Iris pigment epithelial cell (primary cell): ENCODE measurements at places on chromosomes 4 and X.
A peak's percentile ranks its signal among the peaks of the same experiment; 100 is the strongest.

DNA sequence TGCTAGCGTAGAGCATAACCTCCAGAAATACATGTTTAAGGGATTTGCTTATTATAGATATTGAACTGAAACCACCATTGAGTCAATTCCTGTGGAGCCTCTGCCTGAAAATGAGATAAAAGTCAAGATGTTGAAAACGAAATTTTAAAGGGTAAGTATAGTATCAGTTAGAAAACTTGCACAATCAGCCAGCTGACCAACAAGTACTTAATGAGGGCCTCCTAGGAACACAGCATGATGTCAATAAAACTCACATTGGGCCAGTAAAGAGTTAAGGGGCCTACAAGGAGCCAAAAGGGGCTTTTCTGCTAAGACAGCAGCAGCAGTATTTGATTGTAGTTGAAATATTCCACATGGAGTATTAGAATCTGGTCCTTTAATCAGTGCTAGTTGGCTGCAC is 314.1 kb upstream of the PPARGC1A start:
- DNase-seq = no peak

DNA sequence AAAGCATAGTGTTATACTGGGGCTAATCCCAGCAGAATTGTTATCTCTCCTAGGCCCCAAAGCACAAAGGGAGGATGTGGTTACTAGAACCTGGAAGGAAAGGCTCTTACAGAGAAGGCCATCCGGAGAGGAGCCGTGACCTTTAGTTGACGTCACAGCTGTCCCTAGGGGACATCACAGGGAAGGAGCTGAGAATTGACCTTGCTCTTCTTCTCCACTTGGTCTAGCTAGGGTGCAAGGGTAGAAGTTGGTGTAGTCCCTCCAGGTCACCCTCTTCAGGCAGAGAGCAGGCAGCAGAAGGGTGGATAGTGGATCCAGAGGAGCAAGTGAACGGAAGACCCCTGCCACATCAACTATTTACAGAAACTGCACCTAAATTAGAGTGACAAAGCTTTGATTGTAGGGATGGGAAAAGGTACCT is 22.8 kb upstream of the FGF2 start:
- DNase-seq = no peak

DNA sequence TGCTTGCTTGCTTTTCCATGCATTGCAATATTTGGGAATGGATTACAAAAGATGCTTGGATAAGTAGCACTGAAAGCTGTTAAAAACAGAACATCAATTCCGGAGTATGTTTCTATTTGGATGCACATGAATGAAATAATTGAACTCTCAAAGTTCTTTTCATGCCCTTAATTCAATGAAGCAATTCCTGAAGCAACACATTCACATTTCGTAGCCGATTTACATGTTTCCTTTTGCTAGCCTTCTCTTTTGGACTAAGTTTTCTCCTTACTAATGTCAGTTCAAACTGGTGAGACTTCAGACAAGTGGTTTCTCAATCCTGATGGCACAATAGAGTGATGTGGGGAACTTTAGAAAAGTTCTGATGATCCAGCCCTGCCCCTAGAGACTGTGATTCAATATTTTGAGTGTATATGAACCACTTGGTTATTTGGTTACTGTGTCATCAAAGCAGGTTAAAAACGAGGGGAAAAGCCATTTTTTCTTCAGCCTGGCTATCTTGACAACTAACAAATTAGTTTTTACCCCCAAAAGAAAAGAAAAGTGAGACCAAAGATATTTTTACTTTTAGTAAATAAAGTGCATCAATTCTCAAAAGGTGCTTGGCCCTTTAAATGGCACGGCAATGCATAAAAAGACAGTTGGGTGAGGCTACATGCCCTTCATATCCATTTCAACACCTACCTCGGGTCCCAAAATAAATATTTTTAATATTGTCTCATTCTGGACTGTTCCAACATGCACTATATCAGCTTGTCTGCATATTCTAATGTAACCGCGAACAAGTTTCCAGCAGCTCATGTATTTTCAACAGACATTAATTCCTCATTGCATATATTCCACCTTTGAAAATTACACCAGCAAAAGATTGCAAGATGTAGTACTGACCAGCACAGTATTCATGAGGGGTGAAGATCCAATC is 90.1 kb upstream of the RPL34 start:
- no peak for DNase-seq

DNA sequence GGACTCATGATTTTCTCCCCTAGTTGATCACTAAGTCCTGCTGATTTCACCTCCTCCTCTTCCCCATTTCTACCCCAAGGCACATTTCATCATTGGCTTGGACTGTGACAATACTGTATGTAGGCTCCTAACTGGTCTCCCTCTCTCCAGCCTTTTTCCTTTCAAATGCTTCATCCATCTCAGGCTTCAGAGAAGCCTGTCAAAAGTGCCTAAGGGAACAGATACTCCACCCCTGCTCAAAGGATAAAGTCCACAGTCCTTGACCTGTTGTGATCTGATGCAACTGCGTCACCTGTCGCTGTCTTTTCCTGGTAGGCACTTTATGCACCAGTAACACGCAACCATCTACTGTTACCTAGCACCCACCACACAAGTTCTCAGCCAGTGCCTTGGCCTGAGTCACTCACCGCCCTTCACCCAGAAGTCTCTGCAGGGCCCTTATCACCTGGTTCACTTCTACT is 12.8 kb downstream of the SCARB2 start:
- no peak for DNase-seq

- DNase-seq = no peak
Measured at GRCh38 chr4:78644063-78644691, 92.6 kb downstream of the ANXA3 start.

DNA sequence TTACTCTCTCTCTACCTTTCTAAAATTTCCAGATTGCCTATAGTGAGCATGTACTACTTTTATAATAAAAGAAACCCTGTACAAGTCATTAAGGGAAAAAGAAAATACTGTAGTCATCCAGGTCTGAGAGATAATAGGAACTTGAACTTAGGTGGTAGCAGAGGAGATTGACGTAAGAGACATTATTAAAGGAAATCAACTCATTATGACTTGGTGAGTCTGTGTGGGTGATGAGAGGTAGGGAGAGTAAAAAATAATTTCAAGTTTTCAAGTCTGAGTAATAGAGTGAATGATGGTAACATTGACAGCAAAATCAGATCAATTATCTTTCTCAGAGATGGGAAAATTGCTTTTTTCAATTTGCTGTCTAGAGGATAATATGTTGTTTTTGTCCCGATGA is 44.0 kb upstream of the ZCCHC12 start:
- no peak for DNase-seq

GRCh38 chr4:98672583-98673287 is 14.3 kb upstream of the TSPAN5 start:
- DNase-seq = no peak

DNA sequence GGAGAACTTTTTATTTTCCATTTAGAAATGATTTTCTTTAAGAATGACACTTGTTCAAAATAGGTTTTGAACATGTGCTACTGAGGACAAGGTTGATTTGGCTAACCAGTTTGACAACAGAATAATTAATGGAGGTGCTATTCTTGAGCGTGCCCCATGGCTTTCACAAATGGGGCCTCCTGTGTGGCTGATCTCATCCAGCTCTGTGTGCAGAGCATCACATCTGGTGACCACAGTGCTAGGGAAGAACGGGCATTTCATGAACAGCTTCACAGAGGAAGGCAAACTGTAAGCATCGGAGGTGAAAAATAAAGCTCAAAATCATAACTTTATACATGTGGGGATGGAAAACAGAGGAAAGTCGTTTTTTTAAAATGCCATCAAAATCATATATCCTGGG is 148.6 kb downstream of the SOWAHB start:
- DNase-seq = no peak

DNA sequence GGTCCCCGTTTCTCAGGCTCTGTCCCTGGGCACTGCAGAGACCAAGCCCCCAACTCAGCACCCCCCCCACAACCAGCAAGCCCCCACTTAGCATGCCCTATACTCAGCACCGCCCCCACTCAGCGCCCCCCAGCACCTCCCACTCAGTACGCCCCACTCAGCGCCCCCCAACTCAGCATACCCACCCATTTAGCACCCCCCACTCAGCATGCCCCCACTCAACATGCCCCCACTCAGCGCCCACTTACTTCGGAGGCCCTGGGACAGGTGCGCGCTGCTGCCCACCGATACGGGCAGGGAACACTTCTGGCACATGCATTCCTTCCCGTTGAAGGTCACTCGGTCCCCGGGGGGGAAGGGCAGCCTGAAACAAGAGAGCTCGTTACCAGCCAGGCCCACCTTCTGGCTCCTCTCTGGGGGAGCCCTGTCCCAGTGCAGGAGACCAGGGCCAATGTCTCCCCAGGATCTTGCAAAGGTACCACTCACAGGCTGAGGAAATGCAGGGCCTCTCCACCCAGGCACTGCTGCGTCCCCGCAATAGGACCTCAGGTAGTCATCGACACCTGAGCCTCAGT is 70.6 kb downstream of the ABLIM2 start:
- no peak for DNase-seq

DNA sequence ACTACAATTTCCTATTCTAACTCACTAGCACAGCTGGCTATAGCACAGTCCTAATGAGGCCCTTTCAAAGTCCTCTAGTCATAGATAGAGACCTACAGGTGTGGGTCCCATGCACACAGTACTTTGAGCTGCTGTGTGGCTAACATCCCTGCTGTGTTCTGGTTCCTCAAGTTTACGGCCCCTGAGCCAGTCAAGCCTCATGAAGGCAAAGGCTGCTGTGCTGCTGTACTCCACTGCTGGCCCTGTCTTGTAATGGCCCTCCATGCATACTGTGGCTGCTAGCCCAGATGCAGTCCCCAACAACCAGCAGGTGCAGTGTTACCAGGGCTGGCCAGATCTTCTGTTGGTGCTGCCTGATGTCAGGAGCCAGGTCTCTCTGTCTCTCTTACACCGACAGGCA is 23.4 kb upstream of the ENPEP start:
- no peak for DNase-seq

DNA sequence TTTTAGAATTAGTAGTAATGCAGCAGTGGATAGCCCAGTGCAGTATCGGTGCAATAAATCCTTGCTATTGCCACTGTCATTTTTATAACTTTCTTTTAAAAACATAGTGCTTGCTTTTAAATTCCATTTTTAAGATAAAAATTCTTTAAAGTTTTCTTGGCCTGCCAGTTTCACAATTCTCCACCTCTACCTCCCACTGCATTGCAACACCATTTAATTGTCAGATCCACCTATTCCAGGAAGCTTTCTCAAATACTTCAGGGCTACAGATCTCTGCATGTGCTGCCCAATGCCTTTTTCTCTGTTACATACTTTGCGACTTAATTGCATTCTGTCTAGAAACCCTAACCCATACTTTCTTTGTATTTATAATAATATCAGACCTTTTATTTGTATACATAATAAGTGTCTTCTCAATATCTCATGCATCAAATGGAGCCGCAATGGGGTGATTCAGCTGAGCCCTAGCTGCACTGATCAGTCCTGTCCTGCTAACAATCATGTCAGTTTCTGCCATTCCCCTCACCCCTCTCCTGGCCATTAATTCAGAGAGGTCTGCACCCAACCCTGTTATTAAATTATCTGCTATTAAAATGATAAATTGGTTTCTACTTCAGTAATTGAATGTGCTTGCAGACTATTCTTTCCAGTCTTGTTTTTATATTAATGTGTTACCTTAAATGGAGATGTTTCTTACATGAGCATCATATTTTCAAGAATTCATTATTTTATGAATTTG is 193.1 kb downstream of the SLIT2 start:
- peak; percentile 53 for DNase-seq

- peak; percentile 47 for DNase-seq
Measured at GRCh38 chrX:111519215-111519614, 7.8 kb downstream of the SERTM2 start.

DNA sequence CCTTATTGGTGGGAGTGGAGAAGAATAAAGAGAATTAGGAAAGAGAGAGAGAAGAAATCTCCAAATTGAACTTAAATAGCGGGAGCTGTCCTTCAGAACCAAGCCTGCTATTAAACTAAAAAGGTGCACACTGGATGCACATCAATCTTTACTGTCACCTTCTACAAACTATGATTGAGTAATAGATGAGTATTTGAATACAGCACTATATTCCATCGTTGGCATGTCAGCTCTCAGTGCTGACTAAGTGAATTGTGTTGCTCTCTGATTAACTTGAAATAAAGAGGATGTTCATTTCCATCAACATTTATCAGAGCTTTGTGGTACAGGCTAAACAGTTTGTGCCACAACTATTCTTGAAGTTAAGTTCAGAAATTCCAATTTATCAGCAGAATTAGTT is 143.7 kb upstream of the PABPC4L start:
- DNase-seq = no peak

- DNase-seq = no peak
Measured at GRCh38 chr4:110675426-110675825, 52.5 kb upstream of the PITX2 start.

DNA sequence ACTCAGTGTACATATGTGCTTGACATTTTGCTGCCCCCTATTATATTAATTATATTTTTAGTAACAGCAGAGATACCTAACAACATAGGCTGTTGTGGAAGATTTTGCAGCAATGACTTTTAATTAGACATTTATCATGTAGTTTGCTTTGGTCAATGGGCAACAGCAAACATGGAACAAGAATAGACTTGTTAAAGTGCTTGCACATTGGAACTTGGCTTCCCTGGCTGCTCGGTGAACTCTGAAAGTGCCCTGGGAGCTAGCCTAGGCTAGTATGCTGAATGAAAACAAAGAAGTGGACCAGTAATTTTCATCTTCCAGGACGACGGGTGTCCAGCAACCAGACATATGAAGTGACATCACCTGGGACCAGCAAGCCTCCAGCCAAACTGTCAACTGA is 1157.1 kb downstream of the ARAP2 start:
- no peak for DNase-seq

DNA sequence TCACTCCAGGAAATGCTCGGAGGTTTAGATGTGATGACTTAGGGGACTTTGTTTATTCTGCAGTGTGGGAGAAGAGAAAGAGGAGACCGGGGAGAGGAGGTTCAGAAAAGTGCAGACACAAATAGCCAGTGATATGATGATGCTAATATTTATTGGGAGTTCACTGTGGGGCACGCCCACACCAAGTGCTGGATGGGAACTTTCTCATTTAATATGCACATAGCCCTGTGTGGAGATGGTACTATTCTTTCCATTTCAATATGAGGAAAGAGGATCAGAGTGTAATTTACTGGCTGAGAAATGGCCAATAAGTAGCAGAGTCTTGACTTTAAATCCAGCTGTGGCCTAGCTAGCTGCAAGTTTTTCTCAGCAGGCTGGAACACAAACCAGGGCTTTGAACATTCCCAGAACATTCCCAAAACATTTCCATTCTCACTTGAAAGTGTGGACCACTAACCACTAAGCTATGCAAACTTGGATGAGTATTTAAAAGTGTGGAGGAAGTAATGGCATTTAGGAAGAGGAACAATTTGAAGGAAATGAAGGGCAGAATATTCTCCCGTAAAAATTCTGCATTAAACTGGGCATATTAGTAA is 231.7 kb downstream of the HS3ST1 start:
- no peak for DNase-seq
